ENCODE measurements at places on chromosomes 4 and X.

DNA sequence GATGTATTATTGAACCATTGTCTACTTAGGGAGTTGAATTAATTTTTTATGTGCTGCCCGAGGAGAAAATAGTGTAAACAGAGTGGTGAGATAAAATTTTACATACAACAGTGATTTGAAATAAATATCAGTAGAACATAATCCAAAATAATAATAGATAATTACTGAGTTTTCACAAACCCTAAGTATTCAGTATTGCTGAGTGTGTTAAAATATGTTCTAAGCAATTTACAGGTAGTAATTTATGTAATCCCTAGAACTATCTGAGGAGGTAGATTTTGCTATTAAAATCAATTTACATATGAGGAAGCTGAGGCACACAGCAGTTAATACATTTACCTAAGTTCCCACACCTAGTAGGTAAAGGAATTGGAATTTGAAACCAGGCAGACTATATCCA lies 134.7 kb upstream of the FAT1 start:
- no peak for DNase-seq

DNA sequence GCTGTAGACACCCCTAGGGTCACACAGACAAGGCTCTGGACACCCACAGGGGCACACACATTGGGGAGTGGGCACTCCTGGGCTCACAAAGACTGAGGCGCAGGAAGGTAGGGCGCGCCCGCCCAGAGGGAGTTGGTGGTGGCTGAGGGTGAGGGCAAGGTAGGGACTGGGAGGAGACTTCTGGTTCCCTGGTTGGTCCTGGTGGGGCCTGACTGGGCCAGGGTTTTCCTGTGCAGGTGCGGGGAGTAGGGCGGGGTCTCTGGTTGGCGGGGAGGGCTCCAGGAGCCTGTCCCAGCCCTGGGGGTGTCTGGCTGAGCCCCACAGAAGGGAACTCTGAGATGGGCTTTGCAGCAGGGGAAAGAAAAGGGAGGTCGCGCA lies 6.7 kb upstream of the WAS start:
- DNase-seq = no peak

GRCh38 chr4:147772459-147772969 lies 40.6 kb downstream of the ARHGAP10 start:
- no peak for DNase-seq

DNA sequence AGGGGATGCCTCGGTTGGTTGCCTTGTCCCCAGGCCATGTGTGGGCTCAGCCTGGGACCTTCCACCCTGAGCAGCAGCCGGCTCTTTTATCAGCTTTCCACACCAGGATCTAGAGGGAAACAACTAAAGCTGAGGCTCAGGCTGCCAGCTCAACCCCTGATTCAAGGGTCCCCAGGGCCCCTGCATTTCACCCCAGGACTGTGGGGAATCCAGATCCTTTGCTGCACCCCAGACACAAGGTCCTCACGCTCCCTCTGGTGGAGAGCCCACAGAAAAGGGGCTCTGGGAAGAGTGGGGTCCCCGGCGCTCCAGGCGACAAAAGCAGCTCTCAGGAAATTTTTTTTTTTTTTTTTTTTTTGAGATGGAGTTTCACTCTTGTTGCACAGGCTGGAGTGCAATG lies 64.3 kb downstream of the ZFYVE28 start:
- peak; percentile 44 for DNase-seq

- no peak for DNase-seq
These were observed 24.2 kb upstream of the CSF2RA start for GRCh38 chrX:1244164-1245076.

DNA sequence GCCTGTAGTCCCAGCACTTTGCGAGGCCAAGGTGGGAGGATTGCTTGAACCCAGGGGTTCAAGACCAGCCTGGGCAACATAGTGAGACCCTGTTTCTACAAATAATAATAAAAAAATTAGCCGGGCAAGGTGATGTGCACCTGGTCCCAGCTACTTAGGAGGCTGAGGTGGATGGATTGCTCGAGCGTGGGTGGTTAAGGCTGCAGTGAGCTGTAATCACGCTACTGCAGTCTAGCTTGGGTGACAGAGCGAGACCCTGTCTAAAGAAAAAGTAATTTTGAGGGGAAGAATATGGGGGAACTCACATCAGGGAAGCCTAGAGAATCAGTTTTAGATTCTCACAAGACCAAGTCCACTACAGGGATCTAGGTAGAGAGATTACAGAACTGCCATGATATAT lies 28.9 kb upstream of the LCORL start:
- DNase-seq = no peak

Measured in breast epithelium (tissue), 4 donors.